ENCODE measurements at places on chromosomes 16 and 17.

- H3K4me1 ChIP-seq = peaks cover 68% of the 10 kb centered on the region
- no peak overlapping the region for H3K27ac ChIP-seq
- H3K27me3 ChIP-seq = no peaks in the 10 kb centered on the region
- no peak overlapping the region for H3K4me3 ChIP-seq
Measured at GRCh38 chr17:62062302-62062701, 2.8 kb downstream of the MED13 start.

DNA sequence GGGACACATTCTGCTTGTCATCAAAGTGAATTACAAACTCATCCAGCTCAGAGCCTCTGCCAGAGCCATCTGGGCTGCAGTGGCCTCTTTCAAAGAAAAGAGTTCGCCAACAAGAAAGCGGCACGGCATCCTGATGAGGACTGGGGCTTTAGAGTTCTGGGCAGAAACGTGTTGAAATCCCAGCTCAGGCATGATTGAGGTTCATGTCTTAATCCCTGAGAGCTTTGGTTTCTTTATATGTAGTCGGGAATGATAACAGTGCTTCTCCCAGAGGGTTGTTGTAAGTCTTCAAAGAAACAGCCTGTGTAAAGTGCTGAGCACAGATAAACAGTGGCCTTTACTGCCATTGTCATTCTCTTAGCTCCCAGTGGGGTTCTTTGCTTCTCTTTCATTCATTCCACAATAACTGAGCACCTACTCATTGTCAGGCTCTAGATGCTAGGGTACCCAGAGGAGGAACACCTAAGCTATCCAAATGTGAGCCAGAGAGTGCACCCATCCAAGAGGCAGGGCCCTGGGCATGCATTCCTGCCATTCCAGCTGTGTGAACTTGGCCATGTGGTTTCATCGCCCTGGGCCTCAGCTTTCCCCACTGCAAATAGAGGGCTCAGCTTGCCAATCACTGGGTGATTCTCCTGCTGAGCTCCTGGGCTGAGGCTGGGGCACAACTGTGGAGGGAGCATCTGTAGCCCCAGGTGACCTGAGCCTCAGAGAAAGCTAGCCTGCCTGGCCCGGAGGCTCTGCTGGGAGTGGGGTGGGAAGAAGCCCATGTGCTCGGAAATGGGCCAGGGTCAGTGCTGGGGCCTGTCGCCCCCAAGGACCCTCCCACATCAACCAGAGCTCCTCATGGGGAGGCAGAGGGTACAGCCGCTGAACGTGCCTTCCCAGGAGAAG is 38.3 kb upstream of the CRHR1 start:
- H3K4me1 ChIP-seq = peaks cover 8% of the 10 kb centered on the region
- no peaks in the 10 kb centered on the region for H3K36me3 ChIP-seq
- H3K27ac ChIP-seq = no peak overlapping the region
- no peaks in the 10 kb centered on the region for H3K27me3 ChIP-seq

- no peak for DNase-seq
- no peaks in the 10 kb centered on the region for H3K36me3 ChIP-seq
- H3K27ac ChIP-seq = no peak overlapping the region
- H3K27me3 ChIP-seq = no peaks in the 10 kb centered on the region
- H3K4me1 ChIP-seq = peaks cover 36% of the 10 kb centered on the region
Measured at GRCh38 chr17:309361-309888, 43.2 kb downstream of the RPH3AL start.

- H3K27ac ChIP-seq = no peak overlapping the region
- no peak overlapping the region for H3K4me3 ChIP-seq
- H3K4me1 ChIP-seq = peaks cover 40% of the 10 kb centered on the region
- no peak for DNase-seq
- H3K36me3 ChIP-seq = peaks cover 42% of the 10 kb centered on the region
- no peaks in the 10 kb centered on the region for H3K27me3 ChIP-seq
Measured at GRCh38 chr17:81844327-81844851, 9.5 kb upstream of the PPP1R27 start.

DNA sequence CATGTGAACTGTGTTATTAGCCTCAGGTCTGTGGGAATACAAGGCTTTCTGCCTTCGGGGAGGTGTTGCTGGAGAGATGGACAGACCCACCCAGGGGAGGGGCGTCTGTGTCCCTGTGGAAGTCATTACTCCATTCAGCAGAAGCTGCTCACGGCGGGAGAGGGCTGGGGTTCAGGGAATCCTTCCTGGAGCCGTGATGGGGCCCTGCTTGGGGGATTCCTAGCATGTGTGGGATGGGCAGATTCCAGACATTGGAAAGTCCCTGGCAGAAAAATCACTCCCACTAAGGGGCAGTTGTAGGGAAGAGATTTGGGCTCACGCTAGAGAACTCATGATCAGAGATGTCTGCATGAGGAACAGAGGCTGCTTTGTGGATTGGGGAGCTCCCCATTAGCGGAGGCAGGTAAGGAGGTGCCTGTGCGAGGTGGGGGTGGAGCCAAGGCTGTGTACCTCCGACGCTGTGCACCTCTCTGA is 56.3 kb upstream of the IL34 start:
- H3K27me3 ChIP-seq = no peaks in the 10 kb centered on the region
- H3K4me1 ChIP-seq = peaks cover 31% of the 10 kb centered on the region
- H3K4me3 ChIP-seq = no peak overlapping the region

DNA sequence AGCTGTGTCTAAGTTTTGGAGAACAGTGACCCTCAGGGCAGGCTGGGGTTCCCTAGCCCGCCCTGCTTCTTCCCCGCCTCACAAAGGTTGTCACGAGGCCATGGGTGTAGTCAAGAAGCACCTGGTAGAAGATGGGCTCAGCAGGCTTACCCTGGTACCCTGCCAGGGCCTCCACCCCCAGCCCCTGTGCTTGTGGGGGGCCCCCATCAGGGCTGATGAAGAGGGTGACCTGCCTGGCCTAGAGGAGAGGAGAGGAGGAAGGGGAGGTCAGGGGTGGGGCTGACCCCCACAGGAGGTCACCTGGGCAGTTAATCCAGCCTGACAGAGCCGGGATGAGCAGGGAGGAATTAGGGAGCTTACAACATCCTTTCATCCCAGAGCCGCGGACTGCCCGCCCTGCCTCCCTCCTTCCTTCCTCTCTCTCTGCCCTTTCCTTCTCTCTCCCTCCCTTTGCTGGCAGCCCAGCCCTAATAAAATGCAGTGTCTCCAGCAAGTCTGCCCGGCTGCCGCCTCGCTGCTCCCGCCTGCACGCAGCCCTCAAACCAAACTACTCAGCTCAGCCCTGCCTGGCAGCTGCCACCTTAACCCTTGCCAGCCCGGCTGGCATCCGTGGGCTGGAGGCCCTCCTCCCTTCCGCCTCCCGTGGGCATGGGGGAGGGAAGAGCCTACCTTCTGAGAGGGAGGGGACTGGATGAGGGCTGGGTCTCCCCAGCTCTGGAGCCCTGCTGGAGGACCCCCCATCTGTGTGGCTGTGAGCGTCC is 7.2 kb downstream of the DLX3 start:
- no peaks in the 10 kb centered on the region for H3K4me1 ChIP-seq
- no peak overlapping the region for H3K27ac ChIP-seq
- no peak overlapping the region for H3K4me3 ChIP-seq
- no peaks in the 10 kb centered on the region for H3K36me3 ChIP-seq
- peaks cover 8% of the 10 kb centered on the region for H3K27me3 ChIP-seq
- no peak for DNase-seq

DNA sequence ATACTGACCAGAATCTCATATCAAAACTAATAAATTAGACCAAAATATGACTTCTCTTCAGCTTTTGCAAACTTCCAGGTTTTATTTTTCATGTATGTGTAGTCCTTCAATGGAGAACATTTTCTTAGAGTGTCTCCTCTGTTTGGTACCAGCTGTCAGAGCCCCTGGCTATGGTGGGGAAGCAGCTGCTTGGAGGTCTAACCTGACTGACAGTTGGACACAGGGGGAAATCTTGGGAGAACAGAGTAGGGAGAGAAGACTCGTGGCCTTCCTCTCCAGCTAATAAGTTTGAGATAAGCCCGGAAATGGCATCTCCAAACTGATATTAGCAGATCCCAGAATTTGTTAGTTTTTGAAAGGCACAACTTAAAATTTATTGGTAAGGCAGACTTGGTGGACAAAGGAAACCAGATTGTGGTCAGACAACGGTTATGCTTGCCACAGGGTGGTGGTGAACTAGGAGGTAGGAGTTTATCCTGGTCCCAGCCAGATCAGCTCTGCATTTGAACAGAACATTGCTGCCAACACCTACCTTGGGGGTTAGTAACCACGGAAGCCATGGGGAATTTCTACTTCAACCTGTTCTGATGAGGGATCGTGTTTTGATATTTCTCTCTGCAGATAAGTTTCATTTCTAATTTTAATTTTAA is 39.2 kb upstream of the IRX3 start:
- no peaks in the 10 kb centered on the region for H3K4me1 ChIP-seq
- no peaks in the 10 kb centered on the region for H3K27me3 ChIP-seq
- H3K36me3 ChIP-seq = no peaks in the 10 kb centered on the region
- no peak overlapping the region for H3K27ac ChIP-seq
- DNase-seq = no peak

Measured in body of pancreas (tissue), 4 donors.